COR-L47 (cell line): ENCODE measurements at places on chromosomes 6 and 20.

- DNase-seq = no peak
These were observed 59.0 kb upstream of the EEF1A1 start for GRCh38 chr6:73579851-73580246.

- DNase-seq = peak; percentile 40
These were observed 4.8 kb upstream of the SRSF12 start for GRCh38 chr6:89122625-89123024.

GRCh38 chr20:61766921-61767610, 298.6 kb downstream of the TAF4 start:
- DNase-seq = no peak

DNA sequence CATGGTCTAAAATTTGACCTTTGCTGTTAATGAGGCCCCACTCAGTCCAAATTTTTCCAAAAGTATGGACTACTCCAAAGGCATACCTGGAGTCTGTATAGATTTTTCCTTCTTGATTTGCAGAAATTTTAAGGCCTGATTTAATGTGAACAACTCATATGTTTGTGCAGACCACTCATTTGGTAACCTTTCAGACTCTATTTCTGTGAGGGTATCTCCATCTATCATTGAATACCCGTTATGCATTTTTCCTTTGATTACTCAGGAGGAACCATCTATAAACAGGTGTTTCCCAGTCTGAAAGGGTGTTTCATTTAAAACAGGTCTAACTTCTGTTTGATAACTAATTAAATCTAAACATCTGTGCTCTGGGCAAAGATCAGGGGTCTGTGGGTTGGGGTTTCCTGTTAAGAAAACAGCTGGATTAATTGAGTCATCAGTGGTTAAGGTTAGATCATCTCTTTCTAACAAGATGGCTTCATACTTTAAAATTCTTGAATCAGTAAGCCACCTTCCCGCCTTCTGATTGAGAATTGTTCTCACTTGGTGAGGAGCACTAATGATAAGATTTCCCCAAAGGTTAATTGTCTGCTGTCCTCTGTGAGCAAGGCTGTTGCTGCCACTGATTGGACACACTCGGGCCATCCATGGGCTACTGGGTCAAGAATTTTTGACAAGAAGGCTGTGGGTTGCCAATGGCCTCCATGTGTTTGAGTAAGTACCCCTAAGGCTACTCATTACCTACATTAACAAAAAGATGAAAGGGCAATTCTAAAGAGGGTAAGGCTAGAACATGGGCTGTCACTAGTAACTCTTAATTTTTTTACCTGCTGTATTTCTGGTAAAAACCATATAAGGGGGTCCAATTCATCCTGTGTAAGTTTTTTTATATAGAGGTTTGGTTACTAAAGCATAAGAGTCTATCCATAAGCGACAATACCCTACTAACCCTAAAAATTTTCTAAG, 24.1 kb downstream of the HLA-B start:
- no peak for DNase-seq

DNA sequence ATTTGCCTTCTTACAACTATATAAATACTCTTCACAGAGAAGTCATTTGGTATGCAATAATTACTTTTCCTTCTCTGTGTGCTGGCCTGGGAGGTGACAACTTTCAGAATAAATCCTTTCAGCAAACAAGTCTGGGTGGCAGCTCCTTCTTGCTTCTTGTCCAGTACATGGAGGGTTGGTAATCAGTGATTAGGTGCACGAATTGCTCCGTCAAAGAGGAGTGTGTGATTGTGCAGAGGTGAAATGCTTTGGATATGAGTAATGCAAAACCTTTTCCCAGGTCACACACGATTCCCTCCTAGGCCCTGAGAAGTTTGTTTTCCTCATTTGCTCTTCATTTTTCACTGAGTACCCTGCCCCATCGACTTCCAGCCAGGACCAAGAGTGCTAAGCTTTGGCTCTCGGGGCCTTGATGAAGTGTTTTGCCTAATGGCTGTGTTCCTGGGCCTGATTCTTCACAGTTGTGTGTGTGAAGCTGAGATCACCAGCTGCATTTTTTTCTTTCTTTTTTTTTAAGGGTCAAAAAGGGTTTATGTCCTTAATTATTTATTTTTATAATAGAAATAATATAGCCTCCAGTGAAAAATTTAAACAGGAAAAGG, 216.5 kb downstream of the ZMYND8 start:
- DNase-seq = no peak

GRCh38 chr6:159633196-159633595, 59.8 kb downstream of the SOD2 start:
- no peak for DNase-seq

GRCh38 chr6:110609101-110609500, 132.7 kb upstream of the SLC22A16 start:
- no peak for DNase-seq

- DNase-seq = no peak
These were observed 11.7 kb upstream of the HCK start for GRCh38 chr20:32040142-32040953.

DNA sequence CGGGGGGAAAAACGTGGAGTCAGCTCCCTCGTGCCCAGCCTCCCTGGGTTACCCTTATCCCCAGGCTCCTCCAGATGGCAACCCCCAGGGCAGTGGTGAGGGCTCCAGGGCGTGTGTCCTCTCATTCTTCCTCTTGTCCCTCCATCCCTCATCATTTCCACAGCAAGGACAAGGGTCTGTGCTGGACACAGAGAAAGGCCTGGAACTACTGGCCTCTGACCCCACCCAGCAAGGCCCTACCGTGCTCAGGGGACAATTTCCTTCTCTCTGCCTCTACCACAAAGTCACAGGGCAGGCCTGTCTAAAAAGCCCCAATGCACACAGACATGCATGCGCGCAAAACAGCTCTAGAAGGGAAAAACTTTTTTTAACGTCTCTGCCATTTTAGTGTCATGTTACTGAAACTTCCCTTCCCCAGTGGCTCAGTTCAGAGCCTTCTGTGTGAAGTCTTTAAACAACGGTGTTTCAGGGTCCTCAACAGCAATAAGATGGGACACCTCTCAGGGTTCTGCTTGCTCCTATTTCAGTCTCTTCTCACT, 1.1 kb upstream of the SLC35B2 start:
- DNase-seq = no peak

DNA sequence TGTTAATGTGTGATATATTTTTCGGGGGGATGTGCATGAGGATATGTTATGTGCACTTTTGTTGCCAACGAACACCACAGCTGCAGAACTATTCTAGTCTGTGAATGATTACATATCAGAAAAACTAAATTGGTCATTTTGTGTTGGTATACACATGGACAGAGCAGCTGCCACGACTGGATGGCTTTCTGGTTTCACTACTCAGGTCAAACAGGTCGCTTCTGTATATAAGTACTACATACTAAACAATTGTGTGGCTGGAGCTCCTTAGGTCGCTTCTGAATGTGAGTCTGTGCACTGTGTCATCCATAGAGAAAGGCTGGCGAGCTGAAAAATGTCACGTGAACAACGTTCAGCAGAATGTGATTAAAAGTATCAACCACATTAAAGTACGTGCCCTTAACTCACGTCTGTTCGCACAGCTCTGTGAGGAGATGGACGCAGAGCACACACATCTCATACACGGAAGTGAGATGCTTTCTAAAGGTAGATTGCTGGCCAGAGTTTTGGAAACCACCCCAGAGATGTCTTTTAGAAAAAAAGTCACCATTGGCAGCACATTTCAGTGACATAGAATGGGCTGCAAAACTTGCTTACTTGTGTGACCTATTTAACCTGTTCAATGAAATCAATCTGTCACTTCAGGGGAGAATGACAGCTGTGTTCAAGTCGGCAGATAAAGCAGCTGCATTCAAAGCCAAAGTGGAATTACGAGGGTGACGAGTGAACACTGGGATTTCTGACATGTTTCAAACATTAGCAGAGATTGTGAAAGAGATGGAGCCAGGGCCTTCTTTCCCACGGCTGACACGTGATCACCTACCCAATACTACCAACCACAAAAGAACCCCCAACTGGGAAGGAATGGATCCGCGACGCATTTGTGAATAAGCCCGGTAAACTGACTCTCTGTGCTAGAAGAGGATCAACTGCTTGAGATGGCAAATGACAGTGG, 176.6 kb downstream of the PDE10A start:
- no peak for DNase-seq
